Activated CD8-positive, alpha-beta memory T cell treated with anti-CD3 and anti-CD28 coated beads for 1 hour (primary cell): ENCODE measurements at places on chromosomes 16 and 17.

GRCh38 chr17:38970804-38971203 is 3.6 kb upstream of the FBXO47 start:
- DNase-seq = no peak

GRCh38 chr17:39600997-39601597 is 6.6 kb downstream of the NEUROD2 start:
- DNase-seq = no peak

GRCh38 chr17:5526821-5527598 is 40.6 kb downstream of the MIS12 start:
- DNase-seq = no peak

GRCh38 chr16:585351-585750 is 4.5 kb upstream of the RAB40C start:
- no peak for DNase-seq

DNA sequence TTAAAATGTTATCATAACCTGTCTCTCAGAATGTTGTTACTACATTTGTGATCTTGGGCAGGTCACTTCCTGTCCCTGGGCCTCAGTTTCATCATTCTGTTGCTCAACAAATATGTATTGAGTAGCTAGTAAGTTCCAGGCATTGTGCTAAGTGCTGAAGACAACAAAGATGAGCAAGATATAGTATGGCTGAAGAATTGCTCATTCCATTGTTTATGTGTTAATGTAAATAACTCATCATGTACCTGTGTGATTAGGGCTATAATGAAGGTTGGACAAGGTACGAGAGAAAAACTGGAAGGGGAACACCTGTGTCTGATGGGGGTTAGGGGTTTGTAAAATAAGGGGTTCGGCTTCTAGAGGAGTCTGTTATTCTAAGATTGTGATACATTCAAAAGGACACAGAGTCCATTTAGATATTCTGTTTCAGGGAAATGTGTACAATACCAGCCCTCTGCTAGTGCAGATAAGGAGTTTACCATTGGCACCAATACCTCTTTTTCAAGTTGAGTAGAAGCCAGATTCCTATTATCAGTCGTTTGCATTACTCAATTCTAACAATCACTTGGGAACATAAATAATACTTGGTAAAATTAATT is 20.0 kb downstream of the TUBG1 start:
- no peak for DNase-seq

DNA sequence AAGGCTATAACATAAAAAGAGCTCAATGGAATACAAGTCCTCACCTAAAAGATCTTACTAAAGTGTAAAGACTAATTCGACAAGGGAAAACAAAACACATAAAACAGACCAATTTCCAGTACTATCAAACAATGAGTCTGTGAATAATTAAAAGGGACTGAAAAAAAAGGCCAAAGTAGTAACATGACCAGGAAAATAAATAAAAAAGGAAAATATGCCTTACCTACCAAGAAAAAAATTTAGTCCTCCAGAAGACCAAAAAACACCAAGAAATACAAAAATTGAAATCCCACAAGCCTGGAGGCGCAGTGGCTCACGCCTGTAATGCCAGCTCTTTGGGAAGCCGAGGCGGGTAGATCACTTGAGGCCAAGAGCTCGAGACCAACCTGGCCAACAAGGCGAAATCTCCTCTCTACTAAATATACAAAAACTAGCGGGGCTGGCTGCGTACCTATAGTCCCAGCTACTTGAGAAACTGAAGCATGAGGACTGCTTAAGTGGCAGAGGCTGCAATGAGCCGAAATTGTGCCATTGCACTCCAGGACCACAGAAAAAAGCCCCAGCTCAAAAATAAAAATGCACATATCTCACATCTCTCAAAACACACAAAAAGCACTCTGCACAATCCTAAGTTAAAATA is 60.8 kb downstream of the TEX14 start:
- DNase-seq = no peak

GRCh38 chr16:68234188-68235107 is 1.5 kb downstream of the ESRP2 start:
- no peak for DNase-seq

DNA sequence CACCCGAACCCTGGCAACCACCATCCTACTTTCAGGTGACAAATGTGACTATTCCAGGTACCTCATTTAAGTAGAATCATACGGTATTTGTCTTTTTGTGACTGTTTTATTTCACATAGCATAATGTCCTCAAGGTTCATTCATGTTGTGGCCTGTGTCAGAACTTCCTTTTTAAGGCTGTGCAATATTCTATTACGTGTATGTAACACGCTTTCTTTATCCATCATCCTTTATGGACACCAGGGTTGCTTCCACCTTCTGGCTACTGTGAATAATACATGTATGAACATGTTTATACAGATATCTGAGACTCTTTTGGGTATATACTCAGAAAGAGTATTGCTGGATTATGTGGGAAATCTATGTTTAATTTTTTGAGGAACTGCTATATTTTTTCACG is 28.7 kb upstream of the RSL1D1 start:
- no peak for DNase-seq
